ENCODE measurements at places on chromosomes 2 and 18.

DNA sequence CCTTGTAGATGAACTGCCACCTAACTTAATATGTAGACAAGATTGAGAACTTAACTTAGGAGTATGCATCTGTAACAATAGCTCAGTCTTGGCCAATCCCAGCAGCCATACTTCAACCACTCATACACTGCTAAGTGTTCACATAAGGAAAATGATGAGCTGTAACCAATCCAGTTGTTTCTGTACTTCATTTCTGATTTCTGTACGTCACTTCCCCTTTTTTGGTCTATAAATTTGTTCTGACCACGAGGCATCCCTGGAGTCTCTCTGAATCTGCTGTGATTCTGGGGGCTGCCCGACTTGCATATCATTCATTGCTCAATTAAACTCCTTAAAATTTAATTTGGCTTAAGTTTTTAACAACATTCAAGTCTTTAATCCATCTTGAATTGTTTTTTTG, 6.4 kb downstream of the SH3YL1 start:
- DNase-seq: no peak
- peaks cover 3% of the 10 kb centered on the region for H3K4me1 ChIP-seq
- H3K36me3 ChIP-seq: peaks cover 38% of the 10 kb centered on the region
- no peak overlapping the region for H3K4me3 ChIP-seq
- no peaks in the 10 kb centered on the region for H3K27me3 ChIP-seq
- no peak overlapping the region for H3K27ac ChIP-seq

DNA sequence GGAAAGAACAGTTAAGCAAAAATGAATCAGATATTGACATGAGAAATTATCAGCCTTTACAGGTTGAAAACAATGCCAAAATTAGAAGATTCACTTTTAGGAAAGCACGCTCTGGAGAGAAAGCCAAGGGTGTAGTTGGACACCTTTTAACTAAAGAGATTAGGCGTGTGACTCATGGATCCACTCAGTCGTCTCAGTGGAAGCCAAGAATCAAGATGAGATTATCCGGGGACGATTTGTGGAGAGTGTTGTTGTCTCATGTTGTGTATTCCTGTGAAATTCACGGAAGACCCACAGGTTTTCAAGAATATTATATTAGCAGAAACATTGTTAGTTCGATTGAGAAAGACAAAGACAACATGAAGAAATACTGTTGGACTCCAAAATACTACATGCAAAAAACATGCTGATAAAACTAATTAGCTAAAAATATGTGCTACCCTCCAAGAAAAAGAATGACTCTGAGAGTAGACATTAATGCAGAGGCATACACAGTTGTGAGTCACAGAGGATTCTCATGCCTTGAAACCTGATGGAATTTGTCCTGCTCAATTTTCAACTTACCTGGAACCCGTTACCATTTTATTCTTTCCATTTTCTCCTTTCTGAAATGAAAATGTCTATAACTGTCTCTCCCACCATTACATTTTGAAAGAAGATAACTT, 192.1 kb upstream of the RND3 start:
- DNase-seq: no peak
- no peaks in the 10 kb centered on the region for H3K4me1 ChIP-seq
- H3K36me3 ChIP-seq: no peaks in the 10 kb centered on the region
- no peak overlapping the region for H3K4me3 ChIP-seq
- no peaks in the 10 kb centered on the region for H3K27me3 ChIP-seq

GRCh38 chr2:18104595-18105224, 226.2 kb downstream of the KCNS3 start:
- H3K4me1 ChIP-seq: no peaks in the 10 kb centered on the region
- no peak for DNase-seq
- peaks cover 8% of the 10 kb centered on the region for H3K27me3 ChIP-seq
- H3K27ac ChIP-seq: no peak overlapping the region
- no peaks in the 10 kb centered on the region for H3K36me3 ChIP-seq
- no peak overlapping the region for H3K4me3 ChIP-seq

DNA sequence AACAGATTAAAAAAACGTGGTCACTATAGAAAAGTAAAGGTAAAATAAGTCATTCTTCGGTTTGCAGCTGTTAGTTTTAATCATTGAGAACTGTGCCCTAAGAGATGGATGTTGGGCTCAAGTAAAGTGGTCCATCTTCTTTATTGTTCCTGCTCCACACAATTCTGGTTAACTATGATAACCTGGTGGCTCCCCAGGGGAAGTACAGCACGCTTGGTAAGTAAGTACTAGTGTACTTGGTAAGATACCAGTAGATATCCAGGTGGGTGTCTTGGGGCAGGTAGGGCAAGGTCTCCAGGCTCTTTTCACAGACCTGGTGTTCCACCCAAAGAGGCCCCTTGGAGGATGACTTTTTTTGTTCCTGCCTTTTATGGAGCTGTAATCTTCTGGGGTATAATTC, 31.6 kb upstream of the DLX2 start:
- no peaks in the 10 kb centered on the region for H3K36me3 ChIP-seq
- peaks cover 4% of the 10 kb centered on the region for H3K27me3 ChIP-seq
- no peak for DNase-seq
- H3K4me3 ChIP-seq: no peak overlapping the region

DNA sequence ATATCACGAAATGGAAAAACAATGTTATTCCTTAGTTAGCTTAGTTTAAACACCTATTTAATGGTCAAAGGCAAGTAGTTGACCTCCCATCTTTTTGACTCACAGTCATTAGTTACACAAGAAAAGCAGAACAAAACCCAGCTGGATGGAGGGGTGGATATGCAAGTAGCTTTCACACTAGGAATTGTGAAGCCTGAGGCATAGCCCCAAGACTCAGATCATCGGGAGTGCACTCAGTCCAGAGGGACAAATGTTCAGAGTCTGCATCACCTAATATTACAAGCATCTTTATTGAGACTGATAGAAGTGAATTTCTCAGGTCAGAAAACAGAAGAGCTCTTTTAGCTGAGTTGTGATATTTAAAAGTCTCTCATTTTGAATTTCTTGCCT, 15.5 kb upstream of the CPS1 start:
- no peak overlapping the region for H3K27ac ChIP-seq
- no peak overlapping the region for H3K4me3 ChIP-seq
- peaks cover 4% of the 10 kb centered on the region for H3K27me3 ChIP-seq
- H3K36me3 ChIP-seq: no peaks in the 10 kb centered on the region

- no peak overlapping the region for H3K4me3 ChIP-seq
- DNase-seq: no peak
- H3K27me3 ChIP-seq: no peaks in the 10 kb centered on the region
- H3K4me1 ChIP-seq: peaks cover 2% of the 10 kb centered on the region
- H3K27ac ChIP-seq: no peak overlapping the region
- H3K36me3 ChIP-seq: peaks cover 8% of the 10 kb centered on the region
Measured at GRCh38 chr2:178946494-178946893, 103.4 kb downstream of the CCDC141 start.
